Pancreas (tissue), 10 donors: ENCODE measurements at places on chromosomes 12 and 14. TPM values are rescaled to one million over a fixed set of nuclear protein-coding genes. Genes with fewer than 3 reads are reported as not detected.

- no peaks in the 10 kb centered on the region for H3K4me1 ChIP-seq
- DNase-seq = peak; percentile 44
- no peak overlapping the region for H3K4me3 ChIP-seq
- no peaks in the 10 kb centered on the region for H3K27me3 ChIP-seq
Observed at GRCh38 chr12:81128930-81129554, 51.2 kb downstream of the ACSS3 start.

CD69 gene
- 0.86 TPM for total RNA-seq

KRT79 gene
- not detected for total RNA-seq

GRCh38 chr12:66587912-66588311, 91.0 kb downstream of the GRIP1 start:
- H3K4me1 ChIP-seq = no peaks in the 10 kb centered on the region
- no peaks in the 10 kb centered on the region for H3K36me3 ChIP-seq
- no peak overlapping the region for H3K4me3 ChIP-seq
- no peak overlapping the region for H3K27ac ChIP-seq

DNA sequence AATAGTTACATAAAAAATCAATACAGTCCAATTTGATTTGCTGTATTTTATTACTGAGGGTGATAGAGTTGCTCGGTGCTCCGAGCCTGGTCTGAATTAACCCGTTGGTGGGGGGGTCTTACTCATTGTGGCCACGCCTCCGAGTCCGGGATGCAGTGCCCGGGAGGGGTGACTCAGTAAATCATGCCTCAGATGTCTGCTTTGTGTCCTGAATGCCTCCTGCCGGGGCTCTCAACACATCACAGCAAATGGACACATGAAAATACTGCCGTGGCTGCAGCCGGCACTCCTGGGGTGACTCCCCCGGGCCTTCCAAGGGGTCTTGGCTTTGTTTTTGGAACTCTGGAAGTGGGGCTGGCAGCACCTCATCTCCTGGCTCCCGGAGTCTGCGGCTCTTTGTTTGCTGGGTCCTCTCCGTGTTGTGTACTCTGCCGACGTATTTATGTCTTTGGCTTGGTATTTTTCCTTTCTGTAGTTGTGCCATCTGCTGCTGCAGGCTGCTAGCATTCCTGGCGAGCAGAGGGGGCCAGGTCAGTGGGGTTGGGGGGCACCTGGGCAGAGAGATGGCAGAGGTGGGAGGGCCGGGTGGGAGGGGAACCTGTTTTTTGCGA, 129.0 kb downstream of the AACS start:
- no peak overlapping the region for H3K4me3 ChIP-seq
- H3K4me1 ChIP-seq = no peaks in the 10 kb centered on the region
- H3K27me3 ChIP-seq = peaks cover 26% of the 10 kb centered on the region
- H3K27ac ChIP-seq = no peak overlapping the region

KCNMB4 gene
- 1.1 TPM for total RNA-seq

EXOC3L4 gene
- total RNA-seq = 1.3 TPM

DNA sequence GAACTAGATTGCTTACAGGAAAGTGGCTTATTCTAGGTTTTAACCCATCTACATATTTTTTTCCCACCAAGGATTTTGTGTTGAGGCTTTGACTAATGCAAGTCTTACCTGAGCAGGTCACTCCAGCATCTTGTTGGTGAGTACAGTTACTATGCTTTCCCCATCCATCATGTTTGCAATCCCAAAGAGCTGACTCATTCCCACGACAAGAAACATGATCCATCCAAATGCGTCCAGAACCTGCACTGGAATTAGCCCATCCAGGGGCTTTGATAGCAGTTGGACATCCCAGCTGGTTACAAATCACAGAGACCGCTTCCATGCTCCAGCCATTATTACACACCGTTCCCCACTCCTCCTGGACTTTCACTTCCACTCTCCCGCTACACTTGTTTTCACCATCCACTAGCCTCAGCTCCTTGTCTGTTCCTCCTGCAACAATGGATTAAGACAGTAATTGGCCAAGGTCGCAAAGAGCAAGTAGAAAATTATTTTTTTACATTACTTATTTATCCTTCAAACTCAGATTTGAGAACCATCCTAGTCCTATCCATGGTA, 2.5 kb downstream of the CD163 start:
- no peak overlapping the region for H3K4me3 ChIP-seq
- peaks cover 4% of the 10 kb centered on the region for H3K27me3 ChIP-seq
- DNase-seq = no peak
- no peak overlapping the region for H3K27ac ChIP-seq
- no peaks in the 10 kb centered on the region for H3K4me1 ChIP-seq

LARP4 gene
- total RNA-seq = 36.8 TPM

GRCh38 chr12:123928274-123928865, 44.3 kb downstream of the CCDC92 start:
- no peaks in the 10 kb centered on the region for H3K27me3 ChIP-seq
- H3K4me1 ChIP-seq = no peaks in the 10 kb centered on the region
